ENCODE measurements at places on chromosomes 5 and 9. TPM values are rescaled to one million over a fixed set of nuclear protein-coding genes. Genes with fewer than 3 reads are reported as not detected.

The IFNK gene
- not detected for polyA plus RNA-seq

The TAF1L gene
- polyA plus RNA-seq, result not detected

The CRB2 gene
- not detected for polyA plus RNA-seq

The MOB3B gene
- polyA plus RNA-seq, result 7.1 TPM

The PCDHGB2 gene
- polyA plus RNA-seq, result 0.21 TPM

The PCDHA13 gene
- not detected for polyA plus RNA-seq

The LCN6 gene
- not detected for polyA plus RNA-seq

The IL5 gene
- polyA plus RNA-seq, result not detected

The PANK3 gene
- 5.1 TPM for polyA plus RNA-seq

The C9orf50 gene
- not detected for polyA plus RNA-seq

The TNFSF8 gene
- 3.5 TPM for polyA plus RNA-seq

The UGT3A1 gene
- not detected for polyA plus RNA-seq

The DIMT1 gene
- 37.7 TPM for polyA plus RNA-seq

The PLPP1 gene
- 9.5 TPM for polyA plus RNA-seq

The GABRA6 gene
- not detected for polyA plus RNA-seq

The TMOD1 gene
- polyA plus RNA-seq, result 2.8 TPM

The DDX4 gene
- polyA plus RNA-seq, result not detected

The HAVCR2 gene
- 1.8 TPM for polyA plus RNA-seq

The CDH9 gene
- not detected for polyA plus RNA-seq

The NKD2 gene
- not detected for polyA plus RNA-seq

The DBH gene
- polyA plus RNA-seq, result not detected

The SKP1 gene
- 875 TPM for polyA plus RNA-seq

The C9orf153 gene
- polyA plus RNA-seq, result 0.14 TPM

The OBP2B gene
- polyA plus RNA-seq, result not detected

The CCL28 gene
- polyA plus RNA-seq, result 13.1 TPM

The C1QTNF2 gene
- polyA plus RNA-seq, result not detected

The FREM1 gene
- polyA plus RNA-seq, result not detected

Measured in IgD-negative memory B cell (primary cell).